Muscle of arm (tissue), 14 donors: ENCODE measurements at places on chromosomes 3 and 15.

DNA sequence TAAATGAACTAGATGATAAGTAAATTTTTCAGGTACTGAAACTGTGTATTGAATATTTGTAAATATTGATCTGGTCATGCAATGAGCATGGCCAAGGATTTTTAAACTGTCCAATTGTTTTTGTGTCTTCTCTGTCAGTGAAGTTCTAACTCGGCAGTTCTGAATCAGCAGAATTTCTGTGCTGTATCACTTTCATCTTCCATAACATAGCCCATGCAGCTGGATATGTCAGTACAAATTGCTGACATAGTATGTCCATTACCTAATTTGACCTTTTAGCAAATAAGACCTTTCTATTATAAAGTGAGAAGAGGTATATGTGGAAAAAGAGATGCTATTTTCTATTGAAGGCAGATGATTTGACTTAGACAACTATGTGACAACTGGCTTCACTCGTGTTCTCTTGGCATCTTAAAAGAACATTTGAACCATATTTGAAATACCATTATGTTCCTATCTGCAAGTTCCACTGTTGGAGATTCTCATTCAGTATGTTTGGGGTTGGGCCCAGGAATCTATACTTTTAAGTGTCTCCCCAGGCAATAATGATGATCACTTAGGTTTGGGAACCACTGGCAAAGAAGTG lies 90.4 kb downstream of the CMSS1 start:
- no peak for DNase-seq

DNA sequence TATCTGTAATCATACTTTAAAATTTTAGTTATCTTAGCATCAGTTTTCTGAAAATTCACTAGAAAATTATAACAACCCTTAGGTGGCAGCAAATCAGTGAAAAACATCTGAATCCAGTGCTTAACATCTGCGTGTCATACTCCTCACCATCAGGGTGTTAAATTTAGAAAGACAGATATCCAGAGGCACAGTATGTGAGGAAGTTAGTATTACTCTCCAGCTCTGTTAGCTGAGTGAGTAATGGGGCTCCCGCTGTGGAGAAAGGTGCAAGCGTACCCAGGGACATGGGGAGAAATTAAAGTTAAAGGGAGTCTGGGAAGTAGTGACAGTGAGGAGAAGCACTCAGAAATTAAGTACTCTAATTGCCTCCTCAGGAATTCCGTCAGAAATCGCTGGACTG lies 50.9 kb downstream of the CEP63 start:
- DNase-seq, result no peak

- DNase-seq, result peak; percentile 43
Measured at GRCh38 chr3:98732286-98733052, 30.7 kb upstream of the ST3GAL6 start.

DNA sequence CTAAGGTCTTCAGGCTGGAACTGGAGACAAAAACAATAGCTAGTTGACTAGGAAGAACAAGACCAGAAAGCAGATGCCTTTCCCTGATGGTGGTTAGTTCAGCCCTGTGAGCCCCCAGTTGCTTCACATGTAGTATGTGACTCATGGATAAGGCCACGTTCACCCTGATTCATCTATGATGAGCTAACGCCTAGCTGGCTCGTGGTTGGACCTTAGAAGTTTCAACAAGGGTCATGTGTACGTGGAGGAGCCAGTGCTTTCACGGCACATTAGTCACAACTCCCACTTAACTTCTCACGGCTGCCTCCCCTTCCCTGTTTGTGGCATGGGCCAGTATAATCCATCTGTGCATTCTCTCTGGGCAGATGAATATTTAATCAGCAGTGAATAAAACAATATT lies 20.6 kb downstream of the COL8A1 start:
- no peak for DNase-seq

- no peak for DNase-seq
Measured at GRCh38 chr15:74505837-74506514, 35.0 kb upstream of the ARID3B start.

GRCh38 chr3:101512396-101512645 lies 691 bp downstream of the SENP7 start:
- no peak for DNase-seq
